Activated naive CD8-positive, alpha-beta T cell treated with anti-CD3 and anti-CD28 coated beads for 36 hours (primary cell): ENCODE measurements at places on chromosomes 13 and 19. TPM values are rescaled to one million over a fixed set of nuclear protein-coding genes. Genes with fewer than 3 reads are reported as not detected.
A peak's percentile ranks its signal among the peaks of the same experiment; 100 is the strongest.

- no peak for DNase-seq
Observed at GRCh38 chr13:76672420-76672819, 213.8 kb downstream of the KCTD12 start.

- no peak for DNase-seq
Observed at GRCh38 chr13:39646122-39646521, 9.3 kb upstream of the COG6 start.

GRCh38 chr13:97224544-97225300 is 2.6 kb downstream of the MBNL2 start:
- peak; percentile 17 for DNase-seq

DNA sequence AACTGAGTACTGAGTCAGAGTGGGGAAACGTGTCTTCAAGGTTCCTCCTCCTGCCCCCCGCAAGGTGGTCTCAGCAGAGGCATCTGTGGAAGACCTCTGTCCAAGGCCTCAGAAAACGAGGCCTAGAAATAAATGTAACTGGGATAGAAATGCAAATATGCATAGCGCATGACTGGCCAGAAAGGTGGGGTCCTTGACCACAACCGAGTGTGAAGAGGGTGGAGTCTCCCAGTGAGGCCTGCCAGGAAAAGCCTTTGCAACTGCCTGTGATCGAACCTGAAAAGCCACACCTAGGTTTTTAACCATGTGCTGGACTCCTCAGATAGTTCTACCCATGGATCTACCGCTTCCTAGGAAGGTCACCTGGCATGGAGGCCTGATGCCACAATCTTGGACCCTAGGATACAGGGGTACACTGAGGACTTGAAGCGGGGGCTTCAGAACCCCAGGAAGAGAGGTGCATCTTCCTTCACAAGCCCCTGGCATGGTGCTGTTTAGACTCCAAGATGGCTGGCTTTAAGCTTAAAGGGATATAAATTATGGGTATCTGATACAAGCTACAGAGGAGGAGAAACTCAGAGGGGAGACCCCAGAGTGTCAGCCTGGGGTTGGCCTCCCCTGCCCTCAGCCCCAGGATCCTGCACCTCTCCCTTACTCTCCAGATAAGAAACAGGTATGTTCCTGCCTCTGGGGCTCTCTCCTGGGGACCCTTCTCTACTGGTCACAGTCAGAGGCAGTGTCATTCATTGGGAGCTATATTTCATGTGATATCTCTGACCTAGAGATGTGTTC is 18.3 kb upstream of the SIGLEC6 start:
- DNase-seq, result no peak

GRCh38 chr19:1265615-1266128 is 3.5 kb upstream of the CIRBP start:
- peak; percentile 71 for DNase-seq

DNA sequence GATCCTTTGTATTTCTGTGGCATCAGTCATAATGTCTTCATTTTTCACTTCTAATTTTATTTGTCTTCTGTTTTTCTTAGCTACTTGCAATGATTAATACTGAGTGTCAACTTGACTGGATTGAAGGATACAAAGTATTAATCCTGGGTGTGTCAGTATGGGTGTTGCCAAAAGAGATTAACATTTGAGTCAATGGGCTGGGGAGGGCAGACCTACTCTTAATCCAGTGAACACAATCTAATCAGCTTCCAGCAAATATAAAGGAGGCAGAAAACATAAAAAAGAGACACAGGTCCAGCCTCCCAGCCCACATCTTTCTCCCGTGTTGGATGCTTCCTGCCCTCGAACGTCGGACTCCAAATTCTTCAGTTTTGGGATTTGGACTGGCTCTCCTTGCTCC is 640.9 kb upstream of the MIR17HG start:
- DNase-seq, result no peak

GRCh38 chr19:40367577-40368434 is 19.3 kb downstream of the PLD3 start:
- no peak for DNase-seq

The HPN gene
- 0.31 TPM for total RNA-seq

The LHB gene
- total RNA-seq, result not detected
